ENCODE measurements at places on chromosomes 5 and 9.
A peak's percentile ranks its signal among the peaks of the same experiment; 100 is the strongest.

DNA sequence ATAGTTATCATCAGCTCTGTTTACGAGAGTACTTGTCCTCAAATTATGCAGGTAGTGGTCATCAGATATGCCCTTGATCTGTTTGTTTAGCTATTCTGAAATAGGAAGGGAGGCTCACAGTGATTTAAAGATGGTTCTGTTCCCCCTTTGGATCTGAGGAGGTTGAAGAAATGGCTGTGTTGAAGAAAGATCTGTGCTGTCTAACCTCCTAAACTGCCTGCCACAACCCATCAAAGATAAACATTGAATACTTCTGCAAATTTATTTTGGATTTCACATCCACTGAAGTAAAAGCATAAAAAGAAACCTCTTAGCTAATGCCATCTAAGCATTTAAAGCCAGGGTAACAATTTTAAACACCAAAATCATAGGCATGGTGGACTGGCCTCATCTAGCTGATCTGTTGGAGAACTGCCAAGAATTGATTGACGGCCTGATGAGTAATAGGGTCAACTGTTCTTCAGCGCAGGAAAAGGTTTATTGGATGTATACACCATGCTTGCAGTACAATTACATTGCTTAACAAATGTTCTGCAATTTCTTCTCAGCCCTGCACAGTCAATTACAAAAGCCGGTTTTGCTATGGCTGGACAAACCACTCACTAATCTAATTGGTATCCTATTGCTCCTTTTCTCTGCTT, 97.6 kb downstream of the SEMA6A start:
- DNase-seq: no peak

DNA sequence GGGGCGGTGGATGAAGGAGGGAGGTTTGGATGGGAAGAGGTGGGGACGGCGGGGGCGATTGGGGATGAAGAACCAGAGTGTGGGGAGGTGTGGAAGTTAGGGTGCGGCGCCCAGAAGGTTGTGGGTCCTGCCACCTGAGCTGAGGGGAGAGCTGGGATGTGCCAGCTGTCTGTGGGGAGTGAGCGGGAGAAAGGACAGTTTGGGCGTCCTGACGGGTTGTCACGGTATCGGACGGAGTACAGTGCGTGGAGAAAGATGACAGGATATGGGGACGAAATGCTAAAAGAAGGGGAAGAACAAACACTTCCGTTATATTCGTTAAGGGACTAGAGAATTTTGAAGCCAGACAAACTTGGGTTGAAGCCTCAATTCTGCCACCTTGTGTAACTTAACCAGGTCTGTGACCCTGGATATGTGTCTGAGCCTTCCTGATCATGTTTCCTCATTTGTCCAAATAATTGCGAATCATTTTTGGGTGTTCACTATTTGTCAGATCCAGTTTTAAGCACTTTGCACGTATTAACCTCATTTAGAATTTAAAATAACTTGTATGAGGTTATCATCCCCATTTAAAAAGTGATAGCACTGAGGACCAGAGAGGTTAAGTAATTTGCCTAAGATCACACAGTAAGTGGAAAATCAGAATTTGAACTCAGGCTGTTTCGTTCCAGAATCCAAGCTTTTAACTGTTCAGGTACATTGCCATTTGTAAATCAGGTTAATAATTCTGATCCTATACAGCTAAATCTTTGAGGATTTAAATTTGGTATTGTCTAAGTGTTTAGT, 689 bp downstream of the CNTRL start:
- DNase-seq: no peak

DNA sequence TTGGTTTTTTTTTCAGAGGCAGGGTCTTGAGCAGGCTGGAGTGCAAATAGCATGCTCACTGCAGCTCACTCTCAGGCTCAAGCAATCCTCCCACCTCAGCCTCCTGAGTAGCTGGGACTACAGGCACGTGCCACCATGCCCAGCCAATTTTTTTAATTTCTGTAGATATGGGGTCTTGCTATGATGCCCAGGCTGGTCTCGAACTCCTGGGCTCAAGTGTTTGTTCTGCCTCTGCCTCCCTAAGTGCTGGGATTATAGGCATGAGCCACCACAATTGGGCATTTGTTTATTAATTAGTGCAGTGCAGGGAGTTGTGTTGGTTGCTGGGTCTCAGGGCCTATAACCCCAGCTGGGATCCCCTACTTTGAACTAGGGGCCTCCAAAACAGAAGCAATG, 47.0 kb downstream of the CXXC5 start:
- no peak for DNase-seq

DNA sequence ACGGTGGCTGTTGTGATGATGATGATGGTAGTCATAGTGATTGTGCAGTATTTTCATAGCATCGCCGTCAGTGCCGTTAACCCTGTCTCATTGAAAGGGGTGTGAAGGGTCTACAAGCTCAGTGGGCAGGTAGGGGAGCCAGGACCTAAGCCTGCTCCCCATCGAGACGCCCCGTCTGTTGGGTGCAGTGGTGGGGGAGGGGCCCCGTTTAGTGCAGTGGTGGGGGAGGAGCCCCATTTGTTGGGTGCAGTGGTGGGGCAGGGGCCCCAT, 68.6 kb downstream of the COL5A1 start:
- no peak for DNase-seq

DNA sequence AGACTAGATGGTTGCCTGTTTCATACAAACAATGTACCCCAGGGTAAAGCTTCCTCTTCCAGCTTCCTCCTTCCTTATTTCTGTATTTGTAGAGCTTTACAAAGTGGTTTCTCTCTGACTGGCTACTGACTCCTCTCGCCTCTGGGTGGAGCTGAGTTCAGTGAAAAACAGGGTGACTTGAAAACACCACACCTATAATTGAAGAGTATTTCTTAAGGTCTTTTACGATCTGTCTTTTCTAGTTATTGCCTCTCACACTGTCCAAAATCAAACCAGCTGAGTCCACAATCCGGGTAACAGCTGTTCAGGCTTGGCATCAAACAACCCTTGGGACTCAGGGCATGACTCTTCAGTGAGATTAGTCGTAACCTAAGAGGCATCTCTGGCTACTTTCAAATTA, 200.4 kb downstream of the ARRDC3 start:
- no peak for DNase-seq

GRCh38 chr5:150448334-150448733, 1.2 kb downstream of the RPS14 start:
- no peak for DNase-seq

GRCh38 chr5:151895660-151896030, 29.0 kb downstream of the GLRA1 start:
- DNase-seq: no peak

- DNase-seq: no peak
These were observed 371.5 kb downstream of the NR2F1-AS1 start for GRCh38 chr5:93209476-93209875.

DNA sequence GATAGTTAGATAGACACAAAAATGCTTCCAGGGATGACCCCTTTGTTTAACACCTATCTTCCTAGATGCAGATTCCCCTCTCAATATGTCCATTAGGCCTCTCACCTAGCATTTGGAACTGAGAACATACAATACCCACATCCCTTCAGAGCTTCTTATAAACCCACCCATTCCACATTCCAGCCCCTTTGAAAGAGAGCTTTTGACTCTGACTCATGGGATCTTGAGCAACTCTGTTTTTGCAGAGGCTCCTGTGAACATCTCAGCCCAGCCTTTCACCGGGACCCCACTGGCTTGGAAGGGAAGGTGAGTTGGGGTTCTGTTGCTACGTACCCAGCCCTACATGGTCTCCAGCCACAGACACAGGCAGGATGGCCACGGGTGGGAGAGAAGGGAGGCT, 195.5 kb downstream of the FRMD3 start:
- no peak for DNase-seq

- no peak for DNase-seq
These were observed 45.8 kb upstream of the SEMA4D start for GRCh38 chr9:89543621-89544278.

- DNase-seq: no peak
These were observed 42.7 kb downstream of the SUSD1 start for GRCh38 chr9:112132356-112132755.

DNA sequence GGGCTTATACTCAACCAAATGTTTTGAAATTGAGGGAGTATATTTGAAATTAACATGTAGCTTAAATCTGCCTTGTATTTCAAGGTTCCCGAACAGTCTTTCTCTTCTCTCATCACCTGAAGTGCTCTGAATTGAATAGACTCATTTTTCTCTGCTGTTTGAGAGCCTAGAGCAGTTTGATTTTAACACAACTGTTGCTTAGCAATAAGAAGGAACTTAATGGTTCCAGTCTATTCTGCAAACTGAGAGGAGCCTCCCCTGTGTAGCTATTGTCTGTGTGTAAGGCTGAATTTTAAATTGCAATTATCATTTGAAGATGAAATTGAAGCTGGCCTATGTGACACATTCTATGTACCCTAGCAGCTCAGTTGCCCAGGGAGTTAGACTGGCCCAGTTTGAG, 87.1 kb upstream of the CKMT2 start:
- no peak for DNase-seq

DNA sequence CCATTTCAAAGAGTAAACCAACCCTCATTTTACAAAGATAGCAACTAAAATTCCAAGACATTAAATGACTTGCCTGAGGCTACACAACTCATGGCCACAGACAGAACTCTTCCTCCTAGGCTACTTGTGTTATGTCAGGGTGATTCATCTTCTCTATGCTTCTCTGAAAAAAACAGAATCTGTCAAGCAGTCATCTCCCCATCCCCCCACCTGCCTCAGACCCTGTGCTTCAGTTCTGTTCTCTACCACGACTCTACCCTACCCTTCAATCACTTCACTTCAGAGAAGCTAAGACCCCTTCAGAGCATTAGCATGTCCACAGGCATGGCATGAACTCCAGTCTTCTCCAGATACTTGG, 277.7 kb upstream of the PTGER4 start:
- DNase-seq: no peak

GRCh38 chr5:96752341-96753016, 55.3 kb downstream of the ERAP1 start:
- DNase-seq: no peak

DNA sequence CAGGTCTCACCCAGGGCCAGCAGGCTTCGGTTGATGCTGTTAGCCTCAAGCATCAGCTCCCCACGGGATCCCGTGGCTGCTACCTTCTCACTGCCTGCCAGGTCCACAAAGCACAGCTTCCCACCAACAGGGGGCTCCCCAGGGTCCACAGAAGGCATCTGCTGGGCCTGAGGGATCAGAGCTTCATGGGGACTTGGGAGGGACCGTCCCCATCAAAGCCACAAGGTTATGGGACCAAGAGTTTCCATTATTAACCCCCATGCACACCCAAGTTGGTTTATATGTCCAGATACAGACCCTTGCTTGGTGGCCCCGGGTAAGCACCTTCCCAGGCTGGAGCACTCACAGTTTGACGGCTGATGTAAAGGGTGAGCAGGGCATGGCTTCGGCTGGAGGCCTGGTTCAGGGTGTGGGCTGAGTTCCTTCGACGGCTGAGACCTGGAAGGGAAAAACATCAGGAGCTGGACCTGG, 3.0 kb downstream of the KIF12 start:
- DNase-seq: no peak

DNA sequence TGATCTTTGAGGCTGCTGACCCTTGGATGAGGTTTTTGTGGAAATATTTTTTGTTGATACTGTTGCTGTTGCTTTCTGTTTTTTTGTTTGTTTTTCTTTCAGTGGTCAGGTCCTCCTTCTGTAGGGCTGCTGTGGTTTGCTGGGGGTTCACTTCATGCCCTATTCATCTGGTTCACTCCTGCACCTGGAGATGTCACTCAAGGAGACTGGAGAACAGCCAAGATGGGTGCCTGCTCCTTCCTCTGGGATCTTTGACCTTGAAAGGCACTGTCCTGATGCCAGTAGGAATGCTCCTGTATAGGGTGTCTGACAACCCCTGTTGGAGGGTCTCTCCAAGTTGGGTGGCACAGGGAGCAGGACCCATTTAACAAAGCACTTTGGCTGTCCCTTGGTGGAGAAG, 67.0 kb upstream of the ACTBL2 start:
- DNase-seq: no peak

DNA sequence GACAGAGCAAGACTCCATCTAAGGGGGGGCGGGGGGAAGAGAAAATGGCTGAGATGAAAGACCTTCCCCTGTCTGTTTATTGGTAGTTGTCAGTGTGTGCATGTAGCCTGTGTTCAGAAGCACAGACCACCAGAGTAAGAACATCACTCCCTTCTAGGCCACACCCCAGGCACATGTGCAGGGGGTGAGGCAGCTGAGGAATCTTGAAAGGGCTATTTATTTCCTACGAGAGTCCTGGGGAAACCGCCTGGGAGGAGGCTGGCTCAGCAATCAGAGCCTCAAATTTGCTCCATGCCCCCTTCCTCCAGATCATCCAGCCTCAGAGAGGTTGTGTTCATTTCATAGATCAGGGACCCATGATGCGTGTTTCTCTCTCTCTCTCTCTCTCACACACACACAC, 7.1 kb downstream of the MYORG start:
- no peak for DNase-seq

- DNase-seq: peak; percentile 89
These were observed 100.6 kb downstream of the LHFPL2 start for GRCh38 chr5:78547731-78548615.

GRCh38 chr5:176429972-176430371, 13.6 kb upstream of the CLTB start:
- DNase-seq: no peak

- no peak for DNase-seq
These were observed at the start of the genes BHMT2 and DMGDH for GRCh38 chr5:79069488-79070349. Gene BHMT2 (plus strand): TSS chr5:79069767. CDS start chr5:79069783, 16 bp downstream. Gene DMGDH (minus strand): TSS chr5:79069674. CDS start chr5:79069620, 54 bp downstream.

GRCh38 chr9:103407260-103407659, 412.1 kb downstream of the CYLC2 start:
- no peak for DNase-seq

GRCh38 chr9:114033397-114034103, 44.5 kb downstream of the AMBP start:
- no peak for DNase-seq

DNA sequence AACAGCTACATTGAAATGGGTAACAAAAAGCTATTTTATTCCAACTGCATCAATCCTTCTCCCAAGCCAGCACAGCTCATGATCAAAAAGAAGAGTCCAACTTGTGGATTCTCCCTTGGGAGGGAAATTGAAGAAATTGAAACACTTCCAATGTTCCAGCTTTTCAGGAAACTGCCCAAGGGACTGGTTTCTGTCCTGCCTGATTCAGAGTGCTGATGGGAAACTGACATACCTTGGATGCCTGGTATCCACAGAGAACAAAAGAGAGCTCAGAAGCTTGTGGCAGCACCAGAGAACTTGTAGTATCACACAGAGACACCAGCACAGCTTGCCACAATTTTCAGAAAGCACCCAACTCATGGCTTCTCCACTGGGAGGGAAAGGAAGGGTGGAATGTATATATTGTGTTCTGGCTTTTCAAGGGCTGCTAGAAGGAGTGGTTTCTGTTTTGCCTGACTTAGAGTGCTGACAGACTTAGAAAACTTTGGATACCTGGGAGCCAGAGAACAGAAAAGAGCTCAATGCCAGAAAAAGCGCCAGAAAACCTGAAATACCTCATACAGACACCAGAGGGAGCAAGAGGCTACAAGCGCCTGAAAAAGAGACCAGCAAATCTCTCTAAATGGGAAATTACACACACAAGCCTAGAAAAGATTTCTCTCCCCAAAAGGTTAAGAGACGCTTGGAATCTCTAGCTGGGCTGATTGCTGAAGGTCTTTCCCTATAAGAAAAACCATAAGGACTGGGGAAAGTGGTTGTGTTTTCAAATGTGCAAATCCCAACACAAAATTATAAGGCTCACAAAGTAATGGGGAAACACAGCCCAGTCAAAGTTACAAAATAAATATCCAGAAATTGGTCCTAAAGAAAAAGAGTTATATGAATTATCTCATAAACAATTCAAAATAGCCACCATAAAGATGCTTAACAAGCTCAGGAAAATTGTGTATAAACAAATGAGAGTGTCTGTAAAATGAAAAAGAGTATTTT, 178.8 kb downstream of the SPOCK1 start:
- peak; percentile 13 for DNase-seq
